ENCODE measurements at places on chromosomes 2 and 18.

DNA sequence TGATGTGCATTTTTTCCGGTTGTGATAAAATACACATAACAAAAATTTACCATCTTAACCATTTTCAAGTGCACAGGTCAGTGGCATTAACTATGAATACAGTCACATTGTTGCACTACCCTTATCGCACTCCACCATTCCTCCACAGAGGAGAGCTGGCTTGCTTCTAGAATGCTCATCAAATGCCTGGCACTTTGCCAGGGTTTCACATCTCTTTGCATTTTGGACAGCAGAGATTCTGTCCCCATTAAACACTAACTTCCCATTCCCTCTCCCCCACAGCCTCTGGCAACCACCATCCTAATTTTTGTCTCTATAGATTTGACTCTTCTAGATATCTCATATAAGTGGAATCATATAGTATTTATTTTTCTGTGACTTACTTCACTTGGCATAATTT lies 165.0 kb downstream of the ASB1 start:
- DNase-seq: no peak

GRCh38 chr2:68774569-68775271 lies 40.1 kb downstream of the ARHGAP25 start:
- no peak for DNase-seq

GRCh38 chr18:47420130-47420529 lies 168.7 kb upstream of the SKOR2 start:
- DNase-seq: no peak

- no peak for DNase-seq
Measured at GRCh38 chr2:100137318-100137717, 5.1 kb downstream of the AFF3 start.

GRCh38 chr2:6008186-6008585 lies 316.0 kb downstream of the SOX11 start:
- DNase-seq: no peak

DNA sequence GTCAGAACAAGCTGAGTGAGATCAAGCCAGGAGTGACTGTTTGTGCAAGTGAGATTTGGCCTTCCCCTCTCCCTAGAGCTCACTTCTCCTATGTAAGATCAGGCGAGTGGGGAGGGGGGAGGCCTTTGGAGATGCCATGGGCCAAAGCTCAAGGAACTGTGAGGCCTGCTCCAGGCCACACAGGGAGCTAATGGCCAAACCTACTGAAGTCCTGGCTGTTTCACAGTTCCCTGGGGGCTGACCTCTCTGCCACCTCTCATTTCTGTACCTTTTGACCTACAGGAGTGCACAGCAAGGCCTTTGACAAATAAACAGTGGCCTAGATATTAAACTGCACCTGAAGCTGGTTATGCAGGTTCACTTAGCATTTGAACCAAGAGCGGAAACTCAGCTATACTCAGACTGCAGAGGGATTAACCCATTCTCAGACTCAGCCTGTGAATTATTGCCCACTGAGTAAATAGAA lies 235.0 kb upstream of the NT5C1B start:
- DNase-seq: no peak

DNA sequence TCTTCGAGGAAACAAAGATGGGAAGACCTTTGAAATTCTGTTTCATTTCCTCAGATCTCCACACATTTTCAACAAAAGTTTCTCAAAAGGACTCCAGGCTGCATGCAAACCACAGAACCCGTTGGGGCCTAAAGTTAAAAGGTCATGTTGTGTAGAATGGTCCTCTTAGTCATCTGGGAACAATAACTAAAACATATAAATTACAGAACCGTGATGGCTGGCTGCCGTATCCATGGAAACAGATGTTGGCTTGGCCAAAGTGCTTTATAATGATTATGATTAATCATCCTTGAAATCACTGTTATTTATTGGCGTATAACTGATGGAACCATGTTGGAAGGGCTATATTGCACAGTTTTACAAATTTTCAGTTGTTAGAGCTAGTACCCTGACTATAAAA lies 182.8 kb upstream of the CRIM1 start:
- DNase-seq: no peak

DNA sequence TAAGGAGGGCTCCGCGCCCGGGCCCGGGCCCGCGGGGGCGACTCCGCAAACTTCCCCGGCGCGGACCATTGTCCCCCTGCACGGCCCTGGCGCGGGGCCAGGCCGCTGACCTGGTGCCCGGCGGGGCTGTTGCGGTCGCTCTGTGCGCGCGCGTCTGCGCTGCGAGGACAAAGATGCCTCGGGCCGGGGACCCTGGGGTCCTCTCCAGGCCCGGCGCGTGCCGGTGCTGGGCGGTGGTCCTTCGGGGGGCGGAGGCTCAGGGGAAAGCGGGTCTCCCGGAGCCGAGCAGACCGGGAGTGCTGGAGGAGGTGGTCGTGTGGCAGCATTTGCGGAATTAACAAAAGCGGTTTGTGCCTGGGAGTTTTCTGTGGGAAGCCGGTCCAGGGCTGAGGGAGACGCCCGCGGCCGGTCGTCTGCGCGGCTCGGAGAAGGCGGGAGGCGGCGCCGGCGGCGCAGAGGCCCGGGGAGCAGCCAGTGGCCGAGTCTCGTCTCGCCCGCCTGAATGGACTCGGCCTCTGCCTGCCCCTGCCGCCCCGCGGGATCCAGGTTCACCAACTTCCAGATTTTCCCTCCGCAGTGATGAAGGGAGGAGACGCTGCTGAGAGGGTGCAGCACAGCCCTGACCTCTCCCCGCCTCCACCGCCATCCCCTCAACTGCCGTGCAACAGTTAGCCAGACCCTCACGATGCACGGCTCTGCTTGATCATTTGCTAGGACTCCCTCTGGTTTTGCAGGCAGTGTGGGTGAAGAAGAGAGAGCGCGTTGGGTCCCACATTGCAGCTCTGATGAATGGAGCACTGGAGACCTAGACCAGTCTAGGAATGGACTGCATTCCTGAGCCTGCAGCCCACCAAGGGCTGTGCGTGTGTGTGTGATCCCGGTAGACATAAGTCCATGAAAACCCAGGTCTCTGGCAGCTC lies 705 bp downstream of the EFR3B start:
- DNase-seq: peak; percentile 51

- DNase-seq: no peak
Measured at GRCh38 chr2:138711812-138712211, 68.4 kb downstream of the NXPH2 start.

- no peak for DNase-seq
Measured at GRCh38 chr2:149921911-149922616, 334.5 kb upstream of the MMADHC start.

DNA sequence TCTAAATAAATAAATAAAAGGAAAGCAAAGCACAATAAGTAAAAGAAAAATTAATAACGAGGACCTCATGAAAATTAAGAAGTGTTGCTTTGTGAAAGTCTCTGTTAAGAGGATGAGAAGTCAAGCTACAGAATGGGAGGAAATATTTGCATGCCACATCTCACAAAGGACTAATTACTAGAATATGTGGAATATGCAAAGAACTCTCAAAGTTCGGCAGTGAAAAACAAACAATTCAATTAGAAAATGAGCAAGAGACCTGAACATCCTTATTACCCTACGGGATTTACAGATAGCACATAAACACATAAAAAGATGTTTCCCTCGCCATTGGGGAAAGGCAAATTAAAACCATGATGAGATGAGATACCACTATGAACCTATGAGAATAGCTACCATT lies 23.3 kb downstream of the CYP26B1 start:
- DNase-seq: no peak

DNA sequence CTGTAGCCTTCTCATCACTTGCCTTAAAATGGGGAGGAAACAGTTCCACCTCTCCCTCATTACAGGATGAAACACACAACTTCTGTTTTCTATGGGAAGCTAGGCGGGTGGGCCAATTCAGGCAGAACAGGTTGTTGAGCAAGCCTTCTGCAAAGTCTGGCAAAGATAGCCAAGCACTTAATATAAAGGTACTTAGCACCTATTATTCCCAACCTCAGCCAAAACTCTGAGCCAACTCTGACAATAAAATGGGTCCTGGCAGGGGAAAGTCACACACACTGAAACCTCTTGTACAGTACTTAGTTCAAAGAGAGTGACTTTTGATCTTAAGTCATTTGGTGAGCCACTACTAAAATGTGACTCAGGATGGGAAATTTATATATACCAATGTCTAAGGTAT lies 15.8 kb upstream of the SOCS6 start:
- no peak for DNase-seq

GRCh38 chr2:214533541-214533940 lies 122.7 kb downstream of the VWC2L start:
- no peak for DNase-seq

GRCh38 chr2:100052650-100053049 lies 89.7 kb downstream of the AFF3 start:
- no peak for DNase-seq

DNA sequence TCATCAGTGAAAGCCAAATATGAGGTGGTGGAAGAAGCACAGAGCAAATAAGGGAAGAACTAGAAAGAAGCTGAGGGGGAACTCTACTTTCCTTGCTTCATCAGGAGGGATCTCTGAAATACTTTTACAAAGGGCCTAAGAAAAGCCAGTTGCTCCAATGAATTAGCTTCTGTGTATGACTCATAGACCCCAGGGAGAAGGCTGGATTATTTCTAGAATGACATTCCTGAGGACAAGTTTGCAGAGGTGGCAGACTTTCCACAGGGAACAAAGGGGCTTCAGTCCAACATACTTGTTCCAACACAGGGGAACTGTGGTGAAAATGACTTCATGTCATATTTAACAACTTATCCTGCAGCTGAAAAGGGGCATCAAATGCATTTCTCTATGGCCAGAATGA lies 29.0 kb downstream of the DOK1 start:
- peak; percentile 84 for DNase-seq

DNA sequence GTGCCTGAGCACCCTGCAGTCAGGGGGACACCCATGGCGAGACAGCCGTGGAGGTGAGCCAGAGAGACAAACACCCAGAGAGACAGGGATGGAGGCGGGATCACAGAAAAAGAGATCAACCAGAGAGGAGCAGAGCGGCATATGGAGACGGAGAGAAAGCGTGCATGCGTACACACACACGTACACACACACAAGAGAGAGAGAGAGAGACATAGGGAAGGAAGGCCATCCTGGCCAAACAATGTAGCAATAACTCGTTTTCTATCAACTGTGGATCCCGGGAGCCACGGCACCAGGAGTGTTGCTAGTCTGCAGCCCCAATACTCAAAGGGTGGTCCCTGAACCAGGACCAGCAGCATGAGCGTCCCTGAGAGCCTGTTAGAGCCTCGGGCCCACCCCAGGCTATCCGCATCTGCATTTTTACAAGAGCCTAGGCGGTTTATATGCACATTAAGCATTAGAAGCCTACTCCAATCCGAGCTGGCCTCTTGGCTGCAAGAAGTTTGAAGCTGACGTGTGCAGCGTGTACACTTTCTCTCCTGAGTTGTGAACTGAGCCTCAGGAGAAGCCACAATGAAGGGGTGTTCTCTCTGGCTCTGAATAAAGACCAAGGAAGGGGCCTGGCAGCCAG lies 50.1 kb upstream of the MYCN start:
- no peak for DNase-seq

- DNase-seq: no peak
Measured at GRCh38 chr2:95165030-95165370, 609 bp upstream of the ZNF2 start.

DNA sequence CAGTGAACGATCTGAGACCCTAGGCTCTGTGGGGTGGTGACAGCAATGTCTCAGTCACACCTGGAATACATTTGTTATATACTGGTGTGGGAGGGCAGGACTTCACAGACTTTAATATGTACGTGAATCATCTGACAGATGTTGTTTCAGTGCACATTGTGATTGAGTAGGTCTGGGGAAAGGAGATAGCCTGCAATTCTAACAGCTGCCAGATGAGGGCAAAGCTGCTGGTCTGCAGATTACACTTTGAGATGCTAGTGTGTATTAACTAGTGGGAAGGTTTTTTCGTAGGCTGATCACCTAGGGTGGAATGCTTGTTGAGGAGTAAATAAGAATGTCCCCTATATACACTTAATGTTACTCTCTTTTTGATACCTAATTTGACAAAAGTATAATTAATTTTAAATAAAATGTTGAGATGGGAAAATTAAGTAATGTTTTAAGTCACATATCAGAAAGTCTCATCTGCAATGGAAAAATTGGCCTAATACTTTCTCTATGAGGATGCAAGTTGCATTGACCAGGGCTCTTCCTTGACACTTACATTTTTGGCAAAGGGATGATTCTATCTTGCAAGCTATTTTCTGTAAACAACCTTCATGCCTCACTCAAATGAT lies 496.9 kb upstream of the HNMT start:
- peak; percentile 63 for DNase-seq

- DNase-seq: no peak
Measured at GRCh38 chr18:48136051-48136826, 205.8 kb upstream of the SMAD2 start.

GRCh38 chr2:201157694-201158093 lies 25.2 kb upstream of the CASP10 start:
- DNase-seq: no peak

GRCh38 chr18:4453874-4454536 lies 1.1 kb downstream of the DLGAP1 start:
- peak; percentile 77 for DNase-seq

DNA sequence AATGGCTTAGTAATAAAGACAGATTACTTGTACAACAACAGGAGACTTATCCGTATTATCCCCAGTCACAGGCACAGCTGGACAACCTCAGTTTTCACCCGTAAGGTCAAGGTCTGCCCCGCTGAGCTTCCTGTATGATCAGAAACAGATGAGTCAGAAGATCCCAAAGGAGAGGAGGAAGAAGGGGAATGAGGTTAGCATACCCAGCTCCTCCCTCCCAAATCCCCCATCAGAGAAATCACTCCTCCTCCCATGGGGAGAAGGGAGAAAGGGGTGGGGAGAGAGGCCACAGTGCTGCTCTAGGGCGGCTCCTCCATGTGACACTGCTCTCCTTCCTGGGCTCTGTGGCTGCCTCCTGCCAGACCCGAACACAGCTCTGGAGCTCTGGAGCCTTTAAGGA lies 53.8 kb upstream of the SPTBN1 start:
- peak; percentile 25 for DNase-seq

DNA sequence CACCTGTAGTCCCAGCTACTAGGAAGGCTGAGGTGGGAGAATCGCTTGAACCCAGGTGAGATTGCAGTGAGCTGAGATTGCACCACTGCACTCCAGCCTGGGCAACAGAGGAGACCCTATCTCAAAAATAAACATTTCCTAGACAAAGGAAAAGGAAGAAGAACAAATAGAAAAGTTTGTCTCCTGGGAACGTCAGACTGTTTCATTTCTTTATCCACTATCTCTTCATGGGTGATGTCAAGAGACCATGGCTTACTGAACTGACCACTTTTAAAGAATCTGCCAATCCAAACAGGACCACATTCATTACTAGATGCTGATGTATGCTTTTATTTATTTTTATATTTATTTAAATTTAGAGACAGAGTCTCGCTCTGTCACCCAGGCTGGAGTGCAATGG lies 26.8 kb downstream of the COX7A2L start:
- DNase-seq: no peak

GRCh38 chr2:16478434-16479210 lies 187.0 kb downstream of the CYRIA start:
- no peak for DNase-seq

- no peak for DNase-seq
Measured at GRCh38 chr2:238821391-238821790, 26.5 kb upstream of the TWIST2 start.

Data from mesendoderm (in vitro differentiated cells).